CD4-positive, alpha-beta T cell (primary cell): ENCODE measurements at places on chromosomes 3 and 15.

- DNase-seq: no peak
Measured at GRCh38 chr15:40538976-40539375, 25.9 kb downstream of the CCDC32 start.

GRCh38 chr3:195467641-195468390 lies 25.0 kb upstream of the ACAP2 start:
- no peak for DNase-seq

GRCh38 chr15:36090286-36090946 lies 489.0 kb upstream of the CDIN1 start:
- no peak for DNase-seq

- DNase-seq: no peak
Measured at GRCh38 chr15:68271854-68272471, 5.6 kb upstream of the FEM1B start.

GRCh38 chr3:140832883-140833282 lies 108.8 kb upstream of the SLC25A36 start:
- DNase-seq: peak; percentile 12
